ENCODE measurements at places on chromosomes 3 and 15.

GRCh38 chr15:31111091-31111647 lies 9.6 kb upstream of the TRPM1 start:
- no peak for DNase-seq

DNA sequence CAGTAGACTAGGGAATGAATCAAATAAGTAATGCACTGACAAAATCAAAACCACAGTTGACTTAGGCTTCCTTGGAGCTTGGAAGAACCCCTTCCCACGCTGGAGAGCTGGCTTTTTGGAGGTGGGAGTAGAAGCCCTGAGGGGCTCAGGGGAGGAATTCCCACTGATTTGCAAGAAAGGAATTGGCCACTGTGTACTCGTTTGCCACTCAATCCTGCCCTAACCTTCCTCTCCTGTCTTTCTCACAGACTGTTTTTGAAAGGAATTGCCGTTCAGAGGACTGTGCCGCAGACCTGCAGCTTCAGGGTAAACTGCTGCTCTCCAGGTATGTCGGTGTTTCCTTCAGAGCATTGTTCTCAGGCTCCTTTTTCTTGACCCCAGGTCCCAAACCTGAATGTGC lies 208.2 kb upstream of the CTDSPL start:
- no peak for DNase-seq

DNA sequence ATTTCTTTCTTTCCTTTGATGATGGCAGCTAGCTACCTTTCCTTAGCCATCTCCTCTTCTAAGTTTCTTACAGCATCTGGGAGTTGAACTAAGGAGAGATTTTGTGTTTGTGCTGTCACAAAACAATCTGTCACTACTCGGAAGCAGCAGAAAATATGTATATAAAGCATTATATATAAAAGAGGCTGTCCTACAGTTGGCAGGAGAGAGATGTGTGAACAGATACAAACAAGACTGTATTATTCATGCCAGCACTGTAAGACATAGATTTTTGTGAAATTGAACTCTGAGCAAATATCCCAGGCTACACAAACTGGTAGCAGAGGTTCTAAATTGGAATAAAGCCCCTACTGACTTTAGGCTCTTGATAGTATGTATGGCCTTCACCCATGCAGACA lies 577.5 kb upstream of the NECTIN3 start:
- DNase-seq: no peak

- no peak for DNase-seq
Observed at GRCh38 chr3:3356846-3357245, 177.4 kb upstream of the CRBN start.

GRCh38 chr3:26015752-26016151 lies 225.9 kb downstream of the OXSM start:
- DNase-seq: no peak

Data from stimulated activated CD8-positive, alpha-beta memory T cell treated with anti-CD3 and anti-CD28 coated beads, Interleukin-7, amount 100 ng/mL, for 4 hours (primary cell).